ENCODE measurements at places on chromosomes 1 and 21.

- DNase-seq = peak; percentile 94
Observed at GRCh38 chr1:200415789-200416593, 6.2 kb upstream of the ZNF281 start.

- no peak for DNase-seq
Observed at GRCh38 chr1:39158327-39159086, 46.0 kb upstream of the MACF1 start.

GRCh38 chr1:152002960-152003359 lies 9.3 kb upstream of the S100A10 start:
- DNase-seq = no peak

DNA sequence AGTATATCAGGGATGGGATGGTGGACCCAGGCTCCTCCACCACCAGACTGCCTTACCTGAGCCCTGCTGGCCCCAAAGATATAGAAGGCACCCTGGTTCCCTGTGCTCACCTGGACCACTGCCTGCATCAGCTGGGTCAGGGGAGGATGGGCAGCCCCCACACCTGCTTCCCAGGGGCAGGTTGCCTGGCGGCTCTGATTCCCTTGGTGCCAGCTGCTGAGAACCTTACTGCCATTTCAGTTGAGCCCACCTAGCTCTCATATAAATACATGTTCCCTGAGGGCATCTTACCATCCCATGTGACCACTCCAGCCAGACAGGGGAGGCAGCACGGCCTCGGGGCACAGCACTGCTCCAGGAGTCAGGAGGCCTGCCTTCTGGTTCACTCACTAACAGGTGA lies 24.4 kb downstream of the PSEN2 start:
- no peak for DNase-seq

- DNase-seq = no peak
Observed at GRCh38 chr1:20921285-20921684, 134.2 kb upstream of the HP1BP3 start.

- DNase-seq = peak; percentile 86
Observed at GRCh38 chr1:78254517-78254916, 208.8 kb downstream of the GIPC2 start.

- peak; percentile 57 for DNase-seq
Observed at GRCh38 chr1:229192031-229192430, 78.9 kb upstream of the RAB4A start.

- DNase-seq = no peak
Observed at GRCh38 chr1:15932612-15933011, 43.3 kb downstream of the ZBTB17 start.
